ENCODE measurements at places on chromosomes 6 and 20.
A peak's percentile ranks its signal among the peaks of the same experiment; 100 is the strongest.

GRCh38 chr6:139591075-139591865, 216.8 kb upstream of the CITED2 start:
- DNase-seq = no peak

- DNase-seq = no peak
Observed at GRCh38 chr6:124747349-124747748, 214.9 kb upstream of the RNF217 start.

DNA sequence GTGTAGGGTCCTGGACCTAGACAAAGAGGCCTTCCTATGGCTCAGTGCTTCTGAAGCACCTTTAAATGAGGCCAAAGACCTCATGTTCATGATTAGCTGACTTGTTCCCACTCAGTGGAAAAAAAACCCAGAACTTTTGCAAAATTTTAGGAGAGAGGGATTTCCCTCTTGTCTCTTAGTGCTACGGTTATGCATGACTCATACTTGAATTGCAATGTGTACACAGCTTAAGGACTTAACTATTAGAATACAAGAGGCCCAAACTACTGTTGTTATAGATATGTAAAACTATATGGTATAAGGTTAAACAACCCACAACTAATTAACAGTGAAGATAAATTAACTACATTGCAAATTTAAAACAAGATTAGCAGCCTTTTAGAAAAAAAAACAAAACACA, 32.3 kb upstream of the HLA-A start:
- DNase-seq = no peak

DNA sequence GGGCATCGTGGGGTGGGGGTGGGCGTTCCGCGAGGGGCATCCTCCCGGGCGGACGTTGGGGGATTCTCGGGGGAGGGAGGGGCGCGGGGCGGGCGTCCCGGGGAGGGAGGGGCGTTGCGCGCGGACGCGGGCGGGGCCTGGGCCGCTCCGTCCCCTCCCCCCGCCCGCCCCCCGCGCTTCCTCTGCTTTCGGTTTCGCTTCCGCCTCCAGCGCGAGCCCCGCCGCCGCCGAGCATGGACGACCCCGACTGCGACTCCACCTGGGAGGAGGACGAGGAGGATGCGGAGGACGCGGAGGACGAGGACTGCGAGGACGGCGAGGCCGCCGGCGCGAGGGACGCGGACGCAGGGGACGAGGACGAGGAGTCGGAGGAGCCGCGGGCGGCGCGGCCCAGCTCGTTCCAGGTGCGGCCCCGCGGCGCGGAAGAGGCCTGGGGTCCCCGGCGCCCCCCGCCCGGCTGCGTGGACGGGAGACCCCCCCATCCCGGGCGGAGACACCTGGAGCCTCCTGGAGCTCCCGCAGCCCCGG, at the start of gene OGFR:
Gene OGFR, plus strand, starts transcription at position 209 of the 528 bp plus-strand sequence. Its CDS starts 25 bp downstream, at position 234.
- DNase-seq = peak; percentile 65

DNA sequence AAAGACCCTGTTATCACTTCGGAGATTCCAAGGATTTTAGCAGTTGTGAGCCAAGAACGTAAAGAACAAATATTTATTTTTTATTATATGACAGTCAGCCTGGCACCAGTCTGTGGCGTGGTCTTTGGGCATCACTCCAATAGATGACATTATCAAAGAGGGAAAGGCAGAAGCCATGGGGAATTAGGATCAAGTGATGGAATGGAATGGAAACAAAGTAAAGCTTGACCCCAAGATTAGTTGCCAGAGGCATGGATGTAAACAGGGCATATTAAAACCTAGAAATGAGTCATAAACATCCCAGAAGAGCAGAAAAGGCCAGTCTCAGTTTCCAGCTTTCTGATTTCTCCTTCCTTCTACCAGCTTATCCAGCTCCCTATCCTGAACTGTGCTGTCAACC, 11.5 kb downstream of the EIF2S2 start:
- no peak for DNase-seq

GRCh38 chr6:84227044-84227433, 404 bp downstream of the CEP162 start:
- no peak for DNase-seq

DNA sequence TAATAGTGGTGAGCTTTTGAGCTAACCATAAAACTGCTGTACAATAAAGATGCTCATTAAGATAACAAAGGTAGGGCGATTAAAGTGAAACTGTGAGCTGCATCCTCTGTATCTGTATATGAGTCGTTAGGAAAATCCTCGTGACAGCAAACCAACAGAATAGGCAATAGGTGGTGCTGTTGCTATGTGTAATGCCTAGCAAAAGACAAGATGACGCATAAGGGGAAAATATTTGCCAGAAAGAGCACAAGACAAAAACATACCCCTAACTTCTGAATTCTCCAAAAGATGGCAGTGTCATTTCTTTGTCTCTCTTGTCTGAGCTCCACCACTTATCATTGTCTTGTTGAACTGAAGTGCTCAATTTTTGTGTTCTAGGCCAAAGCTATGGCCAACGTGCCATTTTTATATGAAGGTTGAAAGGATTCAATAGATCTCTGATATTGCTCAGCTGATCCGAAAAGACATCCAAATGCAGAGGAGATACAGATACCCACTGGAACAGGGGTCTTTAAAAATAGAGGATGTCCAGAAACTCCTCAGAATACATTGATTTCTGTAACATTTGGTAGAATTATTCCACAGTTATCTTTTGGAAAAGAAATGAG, 56.3 kb upstream of the ANKEF1 start:
- no peak for DNase-seq

- no peak for DNase-seq
Observed at GRCh38 chr6:34465531-34466241, at the start of gene PACSIN1. PACSIN1 (plus strand) TSS chr6:34466076; CDS start chr6:34526306, 60,230 bp downstream.

DNA sequence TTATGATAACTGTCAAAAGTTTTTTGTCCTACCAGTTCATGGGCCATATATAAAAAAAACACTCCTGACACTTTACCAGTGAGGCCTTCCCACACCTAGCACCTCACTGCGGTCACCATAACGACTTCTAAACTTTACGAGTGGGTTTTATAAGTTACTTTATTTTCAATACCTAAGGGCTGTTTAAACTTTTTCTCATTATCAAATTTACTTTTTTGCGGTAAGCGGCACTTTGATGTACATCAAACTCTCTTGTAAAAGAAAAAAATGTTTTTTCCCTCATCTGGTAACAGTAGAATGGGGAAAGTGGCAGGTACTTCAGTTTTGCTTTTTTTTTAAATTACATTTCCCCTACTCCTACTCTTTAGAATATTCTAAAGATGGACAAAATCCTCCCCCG, 36.2 kb downstream of the FYN start:
- no peak for DNase-seq

DNA sequence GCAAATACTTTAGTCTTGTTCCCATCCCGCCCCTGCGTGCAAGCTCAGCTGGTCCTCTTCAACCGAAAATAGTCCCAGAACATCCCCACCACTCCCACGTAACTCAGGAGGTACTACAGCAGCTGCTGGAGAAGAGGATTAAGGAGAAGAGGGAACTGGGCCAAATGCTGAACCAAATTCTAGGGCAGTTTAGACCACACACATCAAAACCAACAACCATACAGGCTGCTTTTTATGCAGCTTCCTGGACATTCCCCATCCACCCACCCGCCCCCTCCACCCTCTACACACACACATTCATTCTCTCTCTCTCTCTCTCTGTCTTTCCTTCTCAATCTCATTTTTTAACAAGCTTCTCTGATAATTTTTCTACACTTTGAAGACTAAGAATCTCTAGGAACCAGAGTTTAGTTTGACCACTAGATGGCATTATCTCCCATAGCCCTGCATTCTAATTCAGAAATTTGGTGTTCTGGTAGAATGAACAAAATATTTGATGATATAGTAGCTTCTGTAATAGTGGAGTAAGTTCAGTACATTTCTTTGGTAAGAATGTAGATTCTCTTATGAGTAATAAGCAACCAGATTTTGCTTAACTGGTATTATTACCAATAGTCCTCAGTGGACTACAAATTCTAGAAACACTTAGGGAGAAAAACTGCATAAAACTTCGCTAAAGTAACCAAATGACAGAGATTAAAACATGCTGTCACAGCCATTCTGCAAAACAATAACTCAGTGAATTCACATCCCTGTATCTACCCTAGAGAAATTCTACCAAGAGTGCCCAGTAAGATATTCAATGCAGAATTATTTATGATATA, 52.1 kb upstream of the BEND6 start:
- no peak for DNase-seq
